ENCODE measurements at places on chromosomes 1 and 21.
A peak's percentile ranks its signal among the peaks of the same experiment; 100 is the strongest.

DNA sequence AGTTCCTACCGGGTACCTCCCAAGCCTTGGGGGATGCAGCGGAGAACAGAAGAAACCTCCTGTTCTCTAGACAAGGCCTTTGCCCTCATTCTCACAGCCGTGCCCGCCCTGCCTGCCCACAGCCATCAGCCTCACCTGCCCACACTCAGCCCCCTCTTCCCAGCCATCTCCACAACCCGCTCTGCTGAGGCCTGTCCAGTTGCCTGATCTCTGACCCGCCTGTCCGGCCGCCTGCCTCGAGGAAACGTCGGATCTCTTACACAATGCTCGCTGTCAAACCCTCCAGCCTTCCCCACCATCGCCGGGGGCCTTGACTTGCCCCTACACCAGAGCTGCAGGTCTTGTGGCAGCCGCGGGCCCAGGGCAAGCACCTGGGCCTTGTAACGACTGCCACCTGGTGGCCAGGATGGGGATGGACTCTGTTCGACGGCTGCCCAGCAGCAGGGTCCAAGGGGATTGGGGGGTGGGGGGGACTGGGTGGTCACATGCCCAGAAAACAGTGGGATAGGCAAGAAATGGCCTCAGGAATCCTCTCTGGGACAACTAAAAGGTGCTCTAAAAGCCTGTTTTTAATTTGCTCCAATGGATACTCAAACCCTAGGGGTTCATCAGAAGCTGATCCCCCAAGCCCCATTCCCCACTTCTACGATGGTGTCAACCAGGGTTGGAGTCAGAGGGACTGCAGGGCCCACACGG lies 31.0 kb downstream of the SLC45A1 start:
- DNase-seq: peak; percentile 84

DNA sequence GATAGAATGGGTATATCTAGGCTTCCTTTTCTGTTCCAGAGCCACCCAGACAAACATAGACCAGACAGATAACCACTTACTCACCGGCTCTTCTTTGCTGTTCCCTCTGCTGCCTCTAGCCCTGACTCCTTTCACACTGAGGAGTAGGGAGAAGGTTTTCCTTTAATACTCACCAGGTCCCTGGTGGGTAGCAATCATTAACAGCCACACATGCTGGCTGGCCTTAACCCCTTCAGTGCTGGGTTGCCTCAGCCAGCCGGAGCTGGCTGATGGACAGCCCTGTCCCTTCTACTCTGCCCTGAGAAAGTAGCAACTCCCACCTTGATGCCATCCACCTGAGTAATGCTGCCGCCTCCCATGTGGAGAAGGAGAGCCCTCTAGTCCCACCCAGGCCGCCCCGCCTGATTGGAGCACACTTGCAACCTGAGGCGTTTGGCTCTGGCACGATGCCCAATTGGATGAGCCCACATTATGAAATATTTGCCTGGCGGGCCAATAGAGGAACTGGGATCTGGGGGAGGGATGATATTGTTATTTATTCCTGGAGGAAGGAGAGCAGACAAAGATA lies 71.6 kb downstream of the PLEKHA6 start:
- no peak for DNase-seq

GRCh38 chr1:197912739-197913494 lies 4.3 kb upstream of the LHX9 start:
- no peak for DNase-seq

DNA sequence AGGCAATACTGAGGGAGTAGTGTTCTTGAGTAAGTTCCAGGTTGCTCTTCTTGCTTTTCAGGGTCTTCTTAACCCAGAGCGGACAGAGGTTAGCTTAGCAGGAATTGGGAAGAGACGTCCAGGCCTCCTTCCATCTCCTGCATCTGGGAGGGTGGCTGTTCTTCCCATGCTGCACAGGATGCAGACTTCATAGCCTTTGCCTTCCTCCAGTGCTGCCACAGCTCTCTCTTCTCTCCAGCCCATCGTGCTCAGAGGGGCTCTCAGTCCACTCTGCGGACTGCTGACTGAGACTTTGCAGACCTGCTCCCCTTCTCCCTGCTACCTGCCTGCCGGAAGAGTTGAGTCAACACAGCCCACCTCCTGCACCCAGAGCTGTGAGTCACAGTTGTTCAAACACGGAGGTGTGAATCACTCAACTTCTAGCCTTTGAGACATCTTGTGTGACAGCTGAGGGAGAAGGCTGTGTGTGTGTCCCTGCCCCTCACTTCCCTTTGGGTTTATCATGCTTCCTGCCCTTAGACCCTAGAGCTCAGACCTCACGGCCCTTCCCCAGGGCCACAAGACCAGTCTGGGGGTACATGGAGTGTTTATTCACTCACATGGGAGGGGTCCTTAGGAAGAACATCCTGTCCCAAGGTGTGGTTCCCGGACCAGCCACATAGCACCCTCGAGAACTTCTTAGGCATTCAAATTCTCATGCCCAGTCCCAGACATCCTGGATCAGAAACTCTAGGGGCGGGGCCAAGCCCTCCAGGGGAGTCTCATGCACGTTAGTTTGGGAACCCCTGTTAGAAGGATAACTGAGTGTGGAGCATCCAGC lies 158.3 kb upstream of the CACNA1E start:
- DNase-seq: no peak

- DNase-seq: no peak
Measured at GRCh38 chr1:54112705-54113368, 40.0 kb downstream of the CDCP2 start.

DNA sequence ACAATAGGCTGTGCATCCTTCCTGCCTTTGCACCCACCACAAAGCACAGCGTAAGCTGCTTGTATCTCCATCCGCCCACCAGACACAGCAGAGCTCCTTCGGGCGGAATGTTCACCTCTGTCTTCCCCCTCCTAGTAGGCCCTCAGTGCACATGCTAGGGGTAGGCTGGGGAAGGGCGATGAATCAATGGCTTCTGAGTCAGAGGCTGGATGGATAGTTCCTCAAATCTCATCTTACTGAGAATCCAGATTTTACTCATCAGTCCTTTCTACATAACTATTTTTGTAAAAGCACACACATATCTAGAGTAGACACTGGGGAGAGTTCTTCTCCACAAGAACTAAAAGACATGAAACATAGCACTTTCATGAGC lies 73.8 kb downstream of the BCAR3 start:
- DNase-seq: no peak

DNA sequence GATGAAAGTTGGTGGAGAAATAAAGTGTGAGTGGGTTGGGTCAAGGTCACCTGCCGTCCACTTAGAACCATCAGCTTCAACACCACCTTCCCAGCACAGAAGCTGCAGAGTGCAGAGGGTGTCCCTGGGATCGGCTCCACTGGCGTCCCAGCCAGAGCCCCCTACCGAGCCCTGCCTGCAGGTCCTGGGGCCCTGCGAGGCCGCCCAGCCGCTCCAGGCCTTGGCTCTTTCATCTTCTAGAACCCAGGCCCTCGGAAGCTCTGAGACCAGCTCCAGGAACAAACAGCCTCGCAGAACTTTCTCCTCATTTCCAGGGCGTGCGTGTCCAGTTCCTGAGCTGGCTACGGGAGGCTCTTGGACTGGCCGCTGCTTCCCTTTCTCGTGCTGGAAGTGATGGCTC lies 166.0 kb downstream of the PRDM16 start:
- DNase-seq: no peak

Measured in CD4-positive, alpha-beta T cell (primary cell).